ENCODE measurements at places on chromosomes 7 and 10.

- DNase-seq = no peak
These were observed 19.5 kb downstream of the EN2 start for GRCh38 chr7:155477476-155477875.

- no peak for DNase-seq
These were observed 78.1 kb downstream of the CALN1 start for GRCh38 chr7:72334066-72334465.

- DNase-seq = no peak
These were observed 488.8 kb upstream of the ZMIZ1 start for GRCh38 chr10:78579995-78580394.

DNA sequence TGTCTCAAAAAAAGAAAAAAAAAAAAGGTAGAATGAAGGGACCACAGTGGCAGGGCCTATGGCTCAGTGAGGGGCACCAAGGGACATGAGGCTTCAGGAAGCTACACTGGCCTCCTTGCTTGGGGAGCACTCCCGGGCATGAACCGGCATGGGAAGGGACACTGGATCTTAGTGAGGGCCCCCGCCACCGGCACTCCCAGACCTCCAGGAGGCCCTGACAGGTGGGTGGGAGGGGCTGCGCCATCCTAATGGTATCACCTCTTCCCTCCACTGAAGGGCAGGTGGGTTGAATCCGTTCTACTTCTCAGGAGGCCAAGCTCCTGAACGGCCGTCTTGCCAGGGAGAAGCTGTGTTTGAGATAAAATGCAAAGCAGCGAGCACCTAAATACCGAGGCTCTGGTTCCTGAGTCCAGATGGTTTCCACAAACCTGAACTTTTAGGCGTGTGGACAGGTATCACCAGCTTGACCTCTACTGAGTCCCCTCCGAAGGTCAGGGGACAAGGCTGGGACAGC is 69.8 kb downstream of the C10orf143 start:
- DNase-seq = no peak

DNA sequence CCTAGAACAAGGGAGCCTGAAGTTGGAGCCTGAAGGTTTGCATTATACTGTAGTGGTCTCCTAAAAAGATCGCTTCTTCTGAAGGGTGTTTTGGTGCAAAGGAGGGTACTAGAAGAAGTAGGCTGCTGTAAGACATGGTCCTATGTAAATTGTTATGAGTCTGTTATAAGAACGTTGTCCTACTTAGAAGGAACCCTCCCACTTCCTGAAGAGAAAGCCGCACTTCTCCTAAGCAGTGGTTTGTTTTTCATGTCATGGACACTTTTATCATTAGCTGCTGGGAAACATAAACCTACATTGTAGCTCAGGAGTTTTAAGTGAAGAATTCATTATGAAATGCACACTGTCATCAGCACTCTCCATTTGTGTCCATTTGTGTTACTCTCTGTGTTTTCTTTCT is 129.1 kb upstream of the ITGB1 start:
- DNase-seq = no peak

DNA sequence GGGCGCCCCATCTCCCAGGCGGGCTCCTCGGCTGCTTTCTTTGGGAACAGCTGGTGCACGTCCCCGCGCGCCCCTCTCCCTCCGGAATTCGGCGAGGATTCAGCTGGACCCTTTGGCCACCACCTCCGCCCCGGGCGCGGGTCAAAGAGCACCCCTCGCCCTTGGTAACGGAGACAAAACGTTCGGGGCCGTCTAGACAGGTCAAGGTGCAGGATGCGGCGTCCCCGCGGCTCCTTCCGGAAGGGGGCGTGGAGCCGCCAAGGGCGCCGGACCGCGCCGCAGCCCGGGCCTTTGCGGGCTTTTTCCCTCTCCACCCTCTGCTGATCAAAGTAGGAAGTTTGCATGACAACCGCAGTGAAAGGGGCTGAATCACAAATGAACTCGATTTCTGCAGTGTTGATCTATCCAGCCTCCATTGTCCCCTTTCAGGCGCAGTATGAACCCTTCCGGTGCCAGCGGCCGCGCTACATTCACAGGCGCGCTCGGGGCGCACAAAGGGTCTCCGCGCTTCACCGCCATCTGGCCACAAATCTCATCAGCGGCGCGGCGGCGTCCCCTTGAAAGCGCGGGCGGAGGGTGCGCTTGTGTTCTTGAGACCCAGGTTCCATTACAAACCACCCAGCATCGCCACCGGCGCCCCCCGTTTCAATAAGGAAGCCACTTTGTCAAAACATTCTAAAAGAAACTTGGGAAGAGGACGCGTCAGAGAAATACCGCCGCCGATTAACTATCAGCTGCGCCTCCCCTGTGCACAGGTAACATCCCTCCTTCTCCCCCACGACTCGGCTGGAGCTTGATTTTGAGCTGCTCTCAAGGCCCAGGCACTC is 36.4 kb downstream of the CNPY1 start:
- no peak for DNase-seq

DNA sequence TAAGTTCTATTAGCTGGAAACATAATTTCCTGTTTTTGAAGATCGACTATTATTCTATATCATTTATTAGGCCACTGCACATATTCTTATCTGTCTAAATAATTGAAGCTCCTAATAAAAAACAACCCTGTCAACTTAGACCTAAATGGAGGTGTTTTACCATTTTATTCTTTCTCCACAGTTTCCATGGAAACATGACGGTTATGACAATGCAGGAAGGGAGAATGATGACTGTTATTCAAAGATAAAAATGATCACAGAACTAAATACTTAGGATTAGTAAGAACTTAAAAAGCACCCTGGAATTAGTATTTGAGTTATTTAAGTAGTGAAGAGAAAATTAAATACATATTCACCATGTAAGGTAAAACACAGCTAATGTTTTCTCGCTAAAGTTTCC is 119.9 kb upstream of the DKK1 start:
- no peak for DNase-seq

GRCh38 chr7:157009170-157009777 is 1.2 kb downstream of the MNX1 start:
- no peak for DNase-seq

GRCh38 chr10:69912589-69912988 is 110.9 kb downstream of the COL13A1 start:
- no peak for DNase-seq

DNA sequence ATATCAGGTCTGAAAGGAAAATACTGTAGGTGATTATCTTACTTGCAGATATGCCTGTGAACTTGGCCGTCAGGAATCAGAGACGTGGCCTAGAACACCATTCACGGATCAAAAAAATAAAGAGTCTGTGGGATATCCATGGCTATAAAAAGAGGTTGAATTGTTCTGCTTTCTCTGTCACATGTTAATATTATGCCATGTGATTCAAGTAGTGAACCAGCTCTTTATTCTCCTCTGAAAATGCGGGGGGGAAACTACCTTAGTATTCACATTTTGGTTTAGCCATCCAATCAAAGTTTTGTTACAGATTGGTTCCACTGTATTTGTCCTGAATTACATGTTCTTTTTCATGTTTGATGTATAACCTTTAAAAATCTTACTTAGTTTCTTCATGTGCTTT is 120.5 kb downstream of the CCNY start:
- DNase-seq = no peak

DNA sequence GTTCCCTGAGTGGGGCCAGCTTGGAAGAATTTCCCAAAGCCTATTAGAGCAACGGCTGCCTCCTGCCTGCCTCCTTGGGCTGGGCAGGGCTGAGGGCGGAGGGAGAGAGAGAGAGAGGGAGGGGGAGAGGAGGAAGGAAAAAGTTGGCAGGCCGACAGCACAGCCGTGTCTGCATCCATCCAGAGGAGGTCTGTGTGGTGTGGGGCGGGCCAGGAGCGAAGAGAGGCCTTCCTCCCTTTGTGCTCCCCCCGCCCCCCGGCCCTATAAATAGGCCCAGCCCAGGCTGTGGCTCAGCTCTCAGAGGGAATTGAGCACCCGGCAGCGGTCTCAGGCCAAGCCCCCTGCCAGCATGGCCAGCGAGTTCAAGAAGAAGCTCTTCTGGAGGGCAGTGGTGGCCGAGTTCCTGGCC is at the start of gene AQP1:
TSS of gene AQP1 (plus strand) at position 293 of the 409 bp plus-strand sequence. CDS start at position 350, 57 bp downstream.
- no peak for DNase-seq

All from bronchial epithelial cell (primary cell).